ENCODE measurements at places on chromosomes 11 and 22.

- no peak for DNase-seq
Observed at GRCh38 chr11:65423516-65424204, 1.1 kb downstream of the NEAT1 start.

- no peak for DNase-seq
Observed at GRCh38 chr11:104883342-104883741, 14.9 kb downstream of the CASP12 start.

DNA sequence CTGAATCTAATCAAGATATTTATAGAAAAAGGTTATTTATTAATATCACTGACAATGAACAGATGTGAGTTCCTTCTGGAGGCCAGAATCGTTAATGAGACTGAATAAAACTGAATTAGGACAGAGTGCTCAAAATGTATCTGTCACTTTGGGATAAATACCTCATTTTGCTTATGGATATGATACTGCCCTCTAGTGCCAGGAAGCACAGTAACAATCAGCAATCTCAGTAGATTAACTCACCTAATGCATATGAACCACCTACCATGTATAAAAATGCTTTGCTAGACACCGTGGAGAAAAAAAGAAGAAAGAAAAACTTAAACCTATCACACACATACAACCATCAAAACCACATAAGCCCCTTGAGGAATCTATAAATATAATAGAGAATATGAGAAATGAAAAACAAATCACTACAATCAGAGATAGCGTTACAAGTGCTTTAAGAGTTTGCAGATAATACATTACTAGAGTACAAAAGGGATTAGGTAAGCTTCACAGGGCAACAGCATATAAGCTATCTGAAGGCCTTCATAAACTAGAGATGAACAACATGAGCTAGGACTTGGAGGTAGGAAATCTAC is 117.4 kb downstream of the SGSM3 start:
- DNase-seq: no peak

DNA sequence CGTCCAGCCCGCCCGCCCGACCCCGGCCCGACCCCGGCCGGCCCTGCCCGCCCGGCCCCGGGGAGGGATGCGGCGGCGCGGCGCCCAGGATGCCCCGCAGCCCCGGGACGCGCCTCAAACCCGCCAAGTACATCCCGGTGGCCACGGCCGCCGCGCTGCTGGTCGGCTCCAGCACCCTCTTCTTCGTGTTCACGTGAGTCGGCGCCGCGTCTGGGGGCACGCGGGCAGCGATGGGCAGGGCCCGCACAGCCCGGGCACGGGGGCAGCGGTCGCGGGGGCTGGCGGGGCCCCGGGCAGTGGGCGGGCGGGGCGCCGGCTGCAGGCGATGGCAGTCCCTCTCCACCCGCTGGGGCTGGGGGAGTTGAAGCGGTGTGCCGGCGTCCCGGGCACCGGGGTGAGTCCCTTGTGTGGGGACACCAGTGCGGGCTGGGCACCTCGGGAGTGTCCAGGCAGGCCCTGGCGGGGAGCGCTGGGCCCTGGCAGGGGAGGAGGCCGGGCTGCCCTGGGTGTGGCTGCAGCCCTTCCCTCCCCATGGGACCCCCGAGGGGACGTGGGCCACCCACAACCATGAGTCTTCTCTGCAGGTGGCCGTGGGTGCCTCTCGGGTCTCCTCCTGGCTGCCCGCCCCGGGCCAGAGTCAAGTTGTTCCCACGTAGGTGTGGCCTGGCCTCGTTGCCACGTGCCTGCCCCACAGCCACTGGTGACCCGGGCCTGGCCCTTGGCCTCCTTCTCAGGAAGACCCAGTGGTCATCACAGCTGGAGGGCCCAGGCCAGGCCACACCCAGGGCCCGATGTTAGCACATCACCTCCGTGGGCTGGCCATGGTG is 468 bp downstream of the ZDHHC8 start:
- DNase-seq: no peak

DNA sequence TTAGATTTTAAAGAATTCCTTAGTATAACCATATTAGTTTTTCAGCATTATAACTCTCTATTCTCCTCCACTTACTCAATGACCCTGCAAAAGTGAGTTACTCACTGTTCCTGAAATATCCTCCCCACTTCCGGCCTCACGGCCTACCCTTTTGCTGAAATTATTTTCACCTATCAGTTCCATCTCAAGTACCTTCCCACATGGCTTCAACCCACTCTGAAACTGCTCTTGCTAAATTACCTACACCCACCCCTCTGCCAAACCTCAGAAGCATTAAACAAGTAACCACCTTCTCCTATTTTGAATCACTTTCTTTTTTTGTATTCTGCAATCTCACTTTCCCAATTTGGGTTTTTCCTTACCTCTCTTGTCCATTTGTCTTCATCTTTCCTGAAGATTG is 37.7 kb downstream of the OR5P2 start:
- DNase-seq: no peak

- no peak for DNase-seq
Observed at GRCh38 chr11:111360150-111361043, 18.7 kb downstream of the POU2AF1 start.

GRCh38 chr11:73866095-73866579 is 10.5 kb downstream of the COA4 start:
- no peak for DNase-seq

DNA sequence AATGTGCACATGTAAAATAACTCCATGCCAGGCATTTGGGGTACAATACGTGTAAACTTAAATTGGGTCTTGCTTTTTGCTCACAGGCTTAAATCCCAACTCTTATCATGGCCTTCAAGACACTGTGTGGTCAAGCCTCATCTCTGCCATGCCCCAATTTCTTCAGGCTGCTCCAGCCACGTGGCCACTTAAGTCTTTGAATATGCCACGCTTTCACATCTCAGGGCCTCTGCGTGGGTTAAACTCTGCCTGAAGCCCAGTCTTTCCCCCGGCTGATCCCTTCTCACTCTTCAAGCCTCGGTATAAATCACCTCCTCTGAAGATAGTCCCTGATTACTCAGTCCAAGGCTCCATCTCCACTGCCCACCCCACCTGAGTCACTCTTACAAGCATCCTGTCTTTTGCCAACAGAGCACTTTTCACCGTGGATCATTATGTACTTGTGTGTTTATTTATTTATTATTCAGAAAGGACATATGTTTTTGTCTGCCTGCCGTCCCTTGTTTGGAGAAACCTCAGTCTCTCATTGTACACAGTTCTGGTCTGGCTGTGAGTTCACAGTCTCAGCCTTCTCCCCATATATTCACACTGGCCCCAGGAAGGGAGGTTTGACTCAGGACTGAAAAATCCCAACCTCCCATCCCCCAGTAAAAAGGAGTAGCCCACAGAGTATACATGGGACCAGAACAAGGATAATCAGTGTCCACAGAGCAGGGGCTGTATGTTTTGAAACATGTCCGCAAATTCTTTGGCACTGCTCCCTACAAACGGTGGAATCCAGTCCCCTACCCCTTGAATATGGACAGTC is 344.7 kb downstream of the MN1 start:
- no peak for DNase-seq

- DNase-seq: no peak
Observed at GRCh38 chr11:20060181-20060580, 100.1 kb downstream of the DBX1 start.

GRCh38 chr11:15577519-15577918 is 462.8 kb downstream of the INSC start:
- DNase-seq: no peak

DNA sequence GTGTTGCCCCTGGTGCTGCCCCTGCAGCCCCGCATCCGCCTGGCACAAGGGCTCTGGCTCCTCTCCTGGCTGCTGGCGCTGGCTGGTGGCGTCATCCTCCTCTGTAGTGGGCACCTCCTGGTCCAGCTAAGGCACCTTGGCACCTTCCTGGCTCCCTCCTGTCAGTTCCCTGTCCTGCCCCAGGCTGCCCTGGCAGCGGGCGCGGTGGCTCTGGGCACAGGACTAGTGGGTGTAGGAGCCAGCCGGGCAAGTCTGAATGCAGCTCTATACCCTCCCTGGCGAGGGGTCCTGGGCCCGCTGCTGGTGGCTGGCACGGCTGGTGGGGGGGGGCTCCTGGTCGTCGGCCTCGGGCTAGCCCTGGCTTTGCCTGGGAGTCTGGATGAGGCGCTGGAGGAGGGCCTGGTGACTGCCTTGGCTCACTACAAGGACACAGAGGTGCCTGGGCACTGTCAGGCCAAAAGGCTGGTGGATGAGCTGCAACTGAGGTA is 278 bp downstream of the ROM1 start:
- DNase-seq: no peak

DNA sequence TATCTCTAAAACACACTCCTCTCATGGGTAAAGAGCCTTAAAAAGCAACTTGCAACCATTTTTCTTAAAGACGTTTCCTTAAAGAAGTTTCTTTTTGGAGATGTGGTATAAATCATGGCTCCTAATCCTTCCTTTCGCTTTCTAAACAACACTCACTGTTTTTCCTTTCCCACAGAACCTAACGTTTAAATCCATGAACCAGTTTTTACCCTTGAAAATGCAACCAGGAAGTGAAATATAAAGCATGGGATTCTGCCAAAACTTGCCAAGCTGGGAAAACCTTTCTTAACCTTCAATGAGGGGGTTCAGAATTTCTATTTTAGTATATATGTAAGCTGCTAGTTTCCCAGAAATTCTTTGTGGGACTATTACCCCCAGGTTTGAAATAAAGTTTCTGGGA is 8.6 kb downstream of the PLEKHA7 start:
- DNase-seq: no peak

- DNase-seq: no peak
Observed at GRCh38 chr11:35073691-35074419, 65.1 kb upstream of the CD44 start.
